ENCODE measurements at places on chromosomes 4 and X.

GRCh38 chr4:29588617-29589016 lies 1131.6 kb upstream of the PCDH7 start:
- no peak for DNase-seq

DNA sequence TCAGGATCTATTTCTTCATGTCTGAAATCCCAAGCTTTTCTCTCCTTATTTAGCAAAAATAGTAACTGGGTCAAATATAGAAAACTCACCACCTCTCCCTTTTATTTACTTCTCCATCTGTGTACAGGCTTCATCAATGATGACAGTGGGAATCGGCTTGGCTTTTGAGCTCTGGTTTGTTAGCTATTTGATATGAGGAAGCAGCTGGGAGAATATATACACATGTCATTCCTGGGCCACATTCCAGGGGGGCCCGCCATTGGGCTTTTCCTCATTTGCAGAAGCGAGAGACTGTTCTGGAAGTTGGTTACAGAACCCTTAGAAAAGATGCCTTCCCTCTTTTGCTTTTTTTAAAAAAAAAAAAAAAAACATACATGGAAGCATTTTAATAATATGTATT lies 107.4 kb upstream of the F9 start:
- DNase-seq, result no peak

GRCh38 chr4:71444395-71444794 lies 105.6 kb downstream of the SLC4A4 start:
- no peak for DNase-seq

DNA sequence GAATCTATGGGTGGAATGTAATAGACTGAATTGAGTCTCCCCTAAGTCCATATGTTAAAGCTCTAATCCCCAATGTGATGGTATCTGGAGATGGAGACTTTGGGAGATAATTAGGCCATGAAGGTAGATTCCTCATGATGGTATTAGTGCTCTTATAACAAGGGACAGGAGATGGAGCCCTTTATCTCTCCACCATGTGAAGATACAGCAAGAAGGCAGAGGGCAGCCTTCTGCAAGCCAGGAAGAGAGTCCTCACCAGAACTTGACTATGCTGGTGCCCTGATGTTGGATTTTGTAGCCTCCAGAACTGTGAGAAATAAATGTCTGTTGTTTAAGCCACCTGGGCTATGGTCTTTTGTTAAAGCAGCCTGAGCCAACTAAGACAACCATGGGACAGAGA lies 76.4 kb upstream of the F8A3 start:
- no peak for DNase-seq

- DNase-seq, result peak; percentile 63
These were observed 36.1 kb upstream of the IQSEC2 start for GRCh38 chrX:53317365-53318069.

GRCh38 chr4:41369680-41370079 lies 113.0 kb downstream of the UCHL1 start:
- DNase-seq, result no peak

DNA sequence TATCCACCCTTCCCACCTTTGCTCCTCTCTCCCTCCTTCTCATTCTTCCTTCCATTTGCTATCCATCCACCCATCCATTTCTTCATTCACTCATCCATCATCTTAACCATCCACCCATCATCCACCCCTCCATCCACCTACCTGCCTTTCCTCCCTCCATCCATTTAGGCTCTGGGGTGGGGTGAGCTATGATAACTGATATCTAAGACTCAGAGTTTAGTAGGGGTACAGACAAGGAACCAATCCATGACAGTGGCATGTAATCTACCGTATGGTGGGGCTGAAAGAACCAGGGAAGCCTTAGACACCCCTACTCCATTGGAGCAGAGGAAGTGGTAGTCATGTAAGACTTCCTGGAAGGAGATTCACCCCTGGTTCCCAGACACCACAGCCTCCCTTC lies 23.2 kb downstream of the PSAPL1 start:
- DNase-seq, result no peak

GRCh38 chr4:128810871-128811570 lies 1.5 kb downstream of the JADE1 start:
- peak; percentile 76 for DNase-seq

- DNase-seq, result no peak
These were observed 70.7 kb downstream of the ARHGEF38 start for GRCh38 chr4:105623099-105623498.

- DNase-seq, result no peak
These were observed 2.6 kb upstream of the LAS1L start for GRCh38 chrX:65537229-65537628.

- DNase-seq, result no peak
These were observed 132.4 kb upstream of the USP9X start for GRCh38 chrX:40952855-40953254.

GRCh38 chr4:169270810-169271691 lies at the start of gene SH3RF1:
Gene SH3RF1 (minus strand): TSS chr4:169270956. CDS start chr4:169269212, 1,744 bp downstream.
- peak; percentile 21 for DNase-seq

DNA sequence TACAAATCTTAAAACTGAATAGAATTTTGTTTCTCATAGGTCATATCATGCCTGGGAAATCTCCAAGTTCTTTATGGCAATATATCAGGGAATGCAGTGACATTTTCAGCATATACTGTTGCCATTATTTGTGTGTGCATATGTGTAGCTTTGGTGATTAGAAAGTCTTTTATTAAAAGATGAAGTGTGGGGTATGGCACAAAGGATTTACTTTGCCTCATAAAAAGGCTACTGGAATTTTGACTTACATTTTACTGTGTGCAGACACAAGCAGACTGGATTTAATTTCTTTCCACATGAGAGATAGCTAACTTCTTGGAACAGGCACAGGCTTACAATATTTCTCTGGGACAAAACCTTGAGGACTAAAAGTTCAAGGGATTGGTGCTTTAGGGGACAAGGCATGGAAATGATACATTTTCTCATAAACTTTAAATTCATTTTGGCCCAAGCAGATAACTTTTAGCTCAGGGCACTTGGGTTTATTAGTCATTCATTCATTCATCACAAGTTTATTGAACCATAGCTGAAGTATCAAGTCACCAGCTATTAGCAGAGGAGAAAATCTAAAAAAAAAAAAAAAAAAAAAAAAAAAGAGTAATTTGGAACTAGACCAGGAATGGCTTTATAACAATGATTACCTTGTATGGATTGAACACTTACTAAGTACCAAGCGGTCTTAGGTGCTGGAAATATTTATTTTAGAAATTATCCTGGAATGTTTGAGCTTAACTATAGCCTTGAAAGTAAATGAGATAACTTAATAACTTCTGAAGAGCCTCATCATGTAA lies 191.5 kb downstream of the SLIT2 start:
- DNase-seq, result no peak

DNA sequence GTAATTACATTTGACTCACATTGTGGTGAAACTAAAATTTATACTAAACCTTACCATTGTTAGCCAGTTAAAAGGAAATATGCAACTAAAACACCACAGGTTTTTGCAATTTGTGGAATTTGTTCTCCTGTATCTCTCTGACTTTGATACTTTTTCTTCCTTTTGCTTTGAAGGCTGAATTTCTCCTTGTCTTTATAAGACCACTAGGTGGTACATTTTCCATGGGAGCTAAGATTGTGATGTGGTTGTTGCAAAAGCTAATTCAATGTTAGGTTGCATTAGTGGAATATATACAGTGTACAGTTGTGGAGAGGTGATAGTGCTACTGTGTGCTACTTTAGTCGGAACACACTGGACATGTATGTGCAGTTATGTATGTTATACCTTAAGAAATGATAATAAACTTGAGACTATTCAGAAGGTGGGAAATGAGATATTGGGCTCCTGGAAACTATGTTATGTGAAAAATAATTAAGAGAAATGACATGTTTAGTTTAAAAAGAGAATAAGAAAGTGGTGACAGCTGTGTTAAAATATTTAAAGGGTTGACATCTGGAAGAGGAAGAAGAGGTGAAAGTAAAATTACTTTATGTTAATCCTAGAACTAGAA lies 70.3 kb downstream of the ARL9 start:
- no peak for DNase-seq

- no peak for DNase-seq
These were observed 2313.1 kb upstream of the AGA start for GRCh38 chr4:179755322-179755721.

GRCh38 chr4:83890231-83890630 lies 354.3 kb downstream of the GPAT3 start:
- no peak for DNase-seq

- DNase-seq, result no peak
These were observed 88.1 kb upstream of the C1QTNF7 start for GRCh38 chr4:15339737-15340136.

DNA sequence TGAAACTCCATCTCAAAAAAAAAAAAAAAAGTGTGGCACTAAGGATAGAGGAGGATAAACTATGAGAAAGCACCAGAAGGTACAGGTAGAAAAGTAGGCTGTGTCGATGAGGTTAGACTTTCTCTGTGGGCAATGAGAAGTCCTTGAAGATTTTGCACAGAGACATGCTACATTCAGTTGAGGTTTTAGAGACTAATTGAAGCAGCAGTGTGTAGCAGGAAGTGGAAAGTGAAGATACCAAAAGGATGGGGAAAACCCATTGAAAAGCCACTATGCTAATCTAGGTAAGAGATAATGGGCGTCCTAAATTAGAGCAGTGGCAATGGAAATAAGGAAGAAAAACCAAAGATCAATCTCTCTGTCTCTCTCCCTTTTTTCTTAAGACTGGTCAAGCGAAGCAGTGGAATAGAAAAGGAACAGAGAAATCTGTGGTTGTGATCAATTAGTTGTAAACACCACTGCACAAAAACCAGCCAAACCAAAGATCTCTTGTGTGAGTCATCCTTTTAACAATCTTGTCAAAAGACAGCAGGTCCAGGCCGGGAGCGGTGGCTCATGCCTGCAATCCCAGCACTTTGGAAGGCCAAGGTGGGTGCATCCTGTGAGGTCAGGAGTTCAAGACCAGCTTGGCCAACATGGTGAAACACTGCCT lies 3.5 kb downstream of the SPINK2 start:
- DNase-seq, result peak; percentile 10

DNA sequence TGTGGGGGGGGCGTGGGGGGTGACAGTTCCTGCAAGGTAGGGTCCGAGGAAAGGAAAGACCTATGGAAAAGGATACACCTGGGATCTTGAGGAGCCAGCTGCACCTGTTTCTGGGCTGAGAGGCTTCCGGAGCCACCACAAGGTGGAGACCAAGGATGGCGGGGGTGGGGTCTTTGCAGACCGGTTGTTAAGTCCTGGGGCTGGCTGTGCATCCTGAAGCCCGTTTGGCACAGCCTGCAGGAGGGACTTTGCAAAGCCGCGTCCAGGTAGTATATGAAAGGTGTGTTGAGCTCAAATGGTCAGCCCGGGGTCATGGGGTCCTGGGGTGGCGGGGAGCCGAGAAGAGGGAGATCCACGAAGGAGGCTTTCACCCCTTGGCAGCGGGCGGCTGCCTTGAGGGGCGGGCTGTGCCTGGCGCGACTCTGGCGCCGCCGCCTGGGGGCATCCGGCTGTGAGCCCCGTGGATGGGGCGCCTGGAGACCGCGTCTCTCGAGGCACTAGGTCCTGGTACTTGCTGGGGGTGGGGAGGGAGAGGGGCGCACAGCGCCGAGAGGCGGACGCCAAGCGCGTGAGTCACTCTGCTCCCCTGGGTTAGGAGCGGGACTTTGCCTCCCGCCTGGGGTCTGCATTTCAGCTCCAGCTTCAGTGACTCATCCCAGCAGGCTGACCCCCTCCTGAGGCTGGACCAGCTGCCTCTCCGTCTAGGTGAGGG lies 58.2 kb upstream of the DYNLT3 start:
- DNase-seq, result peak; percentile 0

- no peak for DNase-seq
These were observed 100.5 kb downstream of the CLNK start for GRCh38 chr4:10584042-10584441.

- no peak for DNase-seq
These were observed 4.5 kb downstream of the SNX25 start for GRCh38 chr4:185213877-185214276.

DNA sequence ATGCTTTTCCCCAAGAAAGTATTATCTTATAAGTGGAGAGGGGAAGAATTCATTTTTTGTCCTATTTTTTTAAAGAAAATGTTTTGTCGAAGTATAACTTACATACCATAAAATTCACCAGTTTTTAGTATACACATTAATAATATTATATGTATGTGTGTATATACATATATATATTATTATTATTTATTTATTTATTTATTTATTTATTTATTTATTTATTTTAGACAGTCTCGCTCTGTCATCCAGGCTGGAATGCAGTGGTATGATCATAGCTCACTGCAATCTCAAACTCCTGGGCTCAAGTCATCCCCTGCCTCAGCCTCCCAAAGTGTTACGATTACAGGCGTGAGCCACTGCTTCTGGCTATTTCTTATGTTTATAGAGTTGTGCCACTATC lies 334.1 kb downstream of the ZNF674 start:
- DNase-seq, result no peak

- DNase-seq, result no peak
These were observed 12.5 kb upstream of the KLF8 start for GRCh38 chrX:56219700-56220099.

- DNase-seq, result no peak
These were observed 85.3 kb upstream of the SLC4A4 start for GRCh38 chr4:71253545-71253944.

- DNase-seq, result no peak
These were observed 335 bp upstream of the CD38 start for GRCh38 chr4:15777697-15778288.

- DNase-seq, result no peak
These were observed 15.0 kb downstream of the BST1 start for GRCh38 chr4:15717657-15718416.

DNA sequence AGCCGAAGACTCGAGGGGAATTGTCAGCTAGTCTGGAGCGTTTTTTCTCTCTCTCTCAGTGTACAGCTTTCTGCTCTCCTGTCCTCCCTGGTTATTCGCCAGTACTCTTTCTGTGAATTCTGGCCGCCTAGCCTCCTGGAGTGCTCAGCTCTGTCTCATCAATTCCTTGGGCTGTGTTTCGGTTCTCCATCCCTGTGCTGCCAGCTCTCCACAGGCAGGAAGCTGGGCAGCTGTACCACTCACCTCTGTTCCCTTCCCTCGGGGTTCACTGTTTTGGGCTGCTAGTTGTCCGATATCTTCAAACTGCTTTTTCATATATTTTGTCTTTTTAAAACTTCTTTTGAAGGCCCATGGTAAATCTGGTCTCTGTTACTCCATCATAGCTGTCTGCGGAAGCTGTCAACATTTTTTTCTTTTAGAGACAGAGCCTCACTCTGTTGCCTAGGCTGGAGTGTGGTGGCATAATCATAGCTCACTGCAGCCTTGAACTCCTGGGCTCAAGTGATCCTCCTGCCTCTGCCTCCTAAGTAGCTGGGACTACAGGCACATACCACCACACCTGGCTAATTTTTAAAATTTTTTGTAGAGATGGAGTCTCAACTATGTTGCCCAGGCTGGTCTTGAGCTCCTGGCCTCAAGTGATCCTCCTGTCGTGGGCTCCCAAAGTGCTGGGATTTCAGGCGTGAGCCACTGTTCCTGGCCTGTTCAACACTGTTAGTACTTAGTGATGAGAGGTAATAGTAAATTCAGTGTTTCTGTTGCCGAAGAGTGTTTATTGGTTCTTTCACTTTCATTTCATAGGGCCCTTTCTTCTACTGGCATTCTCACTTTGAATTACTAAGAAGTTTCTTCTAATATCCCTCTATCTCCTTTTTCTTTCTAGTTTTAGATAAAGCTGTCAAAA lies 18.6 kb downstream of the ZCCHC4 start:
- DNase-seq, result no peak

DNA sequence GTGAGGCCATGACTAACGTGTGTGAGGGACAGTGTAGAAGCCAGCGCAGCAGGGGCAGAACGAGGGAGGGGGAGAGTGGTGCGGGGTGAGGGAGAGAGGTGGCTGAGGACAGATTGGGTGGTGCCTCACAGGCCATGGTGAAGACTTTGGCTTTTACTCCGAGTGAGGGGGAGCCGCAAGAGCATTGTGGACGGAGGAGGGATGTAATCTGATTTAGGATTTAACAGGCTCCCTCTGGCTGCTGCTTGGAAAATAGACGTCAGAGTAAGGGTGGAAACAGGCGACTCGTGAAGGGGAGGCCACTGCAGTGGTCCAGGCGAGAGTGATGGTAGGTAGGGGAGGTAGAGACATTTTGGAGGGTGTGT lies 13.0 kb downstream of the PPP1R3F start:
- no peak for DNase-seq

Data from stimulated activated CD4-positive, alpha-beta T cell treated with anti-CD3 and anti-CD28 coated beads, Interleukin-12 subunit alpha, Interleukin-12 subunit beta, amount 100 ng/mL, for 4 hours (primary cell).